ENCODE measurements at places on chromosomes 1 and 21.

DNA sequence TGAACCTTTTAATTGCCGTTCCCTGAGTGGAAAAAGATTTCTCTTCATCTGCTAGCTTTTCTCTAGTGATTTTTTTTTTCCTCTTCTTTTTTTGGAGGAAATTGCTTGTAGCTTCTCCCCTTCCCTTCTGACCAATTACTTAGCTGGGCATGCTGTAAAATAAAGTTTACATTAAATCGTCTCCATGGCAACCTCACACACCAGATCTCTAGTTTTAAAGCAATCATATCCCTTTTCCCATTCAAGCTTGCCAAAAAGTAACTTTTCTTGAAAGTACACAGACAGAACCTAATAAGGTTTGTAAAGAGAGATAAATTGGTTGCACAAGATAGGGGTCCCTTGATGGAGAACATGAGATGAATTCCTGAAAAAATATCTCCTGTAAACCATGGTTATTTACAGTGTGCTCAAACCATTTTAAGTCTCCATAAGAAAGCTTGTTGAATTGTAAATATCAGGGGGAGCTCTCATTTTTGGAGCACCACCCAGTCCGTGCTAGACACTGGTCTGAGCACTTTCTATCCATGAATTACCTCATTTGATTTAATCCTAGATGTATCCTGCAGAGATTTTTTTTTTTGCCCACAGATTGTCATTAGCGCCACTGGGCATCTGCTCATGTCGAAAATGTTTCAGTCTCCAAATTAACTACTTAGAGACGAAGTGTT lies 32.6 kb upstream of the HTR1D start:
- no peak for DNase-seq

GRCh38 chr1:150561254-150561973 lies 12.2 kb downstream of the ADAMTSL4 start:
- DNase-seq: peak; percentile 87

DNA sequence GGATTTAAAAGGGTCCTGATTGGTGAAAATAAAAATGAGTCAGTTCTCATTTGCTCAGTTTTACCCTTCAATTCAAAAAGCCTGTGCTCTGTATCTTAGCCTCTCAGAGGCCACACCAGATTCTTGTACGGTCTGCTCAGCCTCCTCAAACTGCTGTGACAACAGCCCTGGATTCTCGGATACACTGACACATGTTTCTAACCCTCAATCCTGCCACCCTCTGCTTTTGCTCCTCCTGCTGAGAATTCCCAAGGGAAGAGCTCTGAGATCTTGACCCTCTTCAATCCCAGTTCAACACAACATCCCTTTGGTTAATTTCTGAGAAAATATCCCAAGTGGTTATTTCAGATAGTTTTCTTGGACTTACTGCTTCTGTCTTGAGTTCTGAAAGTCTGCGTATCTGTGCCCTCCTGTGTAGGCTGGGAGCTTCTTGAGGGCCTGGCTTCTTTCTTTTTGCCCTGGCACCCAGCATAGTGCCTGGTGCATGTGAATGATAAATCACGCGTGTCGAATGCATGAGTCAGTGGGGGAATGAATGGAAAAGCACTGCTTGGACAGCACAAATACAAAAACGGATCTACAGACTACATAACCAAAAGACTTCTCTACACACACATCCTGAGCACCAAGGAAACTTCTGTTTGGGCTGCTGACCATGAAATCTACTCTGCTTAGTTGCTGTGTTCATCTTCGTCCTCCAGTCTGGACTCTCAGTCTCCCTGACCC lies 24.5 kb downstream of the IRF2BP2 start:
- no peak for DNase-seq

DNA sequence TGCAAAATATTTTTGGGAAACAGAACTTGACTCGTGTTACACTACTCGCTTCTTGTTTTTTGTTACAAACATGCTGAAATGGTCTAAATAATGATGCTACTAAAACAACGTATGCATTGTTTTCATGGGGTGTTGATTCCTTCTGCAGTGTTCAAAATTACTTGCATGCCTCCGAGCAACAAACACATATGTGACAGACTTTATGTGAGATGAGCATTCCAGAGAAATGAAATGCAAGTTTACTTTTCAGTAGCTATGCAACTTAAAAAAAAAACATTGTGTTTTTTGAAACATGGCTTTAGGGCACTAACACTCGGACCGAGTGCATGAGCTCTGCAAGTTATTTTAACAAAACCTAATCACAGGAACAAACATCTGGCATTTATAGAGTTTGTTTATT lies 84.8 kb downstream of the CAMTA1 start:
- DNase-seq: peak; percentile 7

DNA sequence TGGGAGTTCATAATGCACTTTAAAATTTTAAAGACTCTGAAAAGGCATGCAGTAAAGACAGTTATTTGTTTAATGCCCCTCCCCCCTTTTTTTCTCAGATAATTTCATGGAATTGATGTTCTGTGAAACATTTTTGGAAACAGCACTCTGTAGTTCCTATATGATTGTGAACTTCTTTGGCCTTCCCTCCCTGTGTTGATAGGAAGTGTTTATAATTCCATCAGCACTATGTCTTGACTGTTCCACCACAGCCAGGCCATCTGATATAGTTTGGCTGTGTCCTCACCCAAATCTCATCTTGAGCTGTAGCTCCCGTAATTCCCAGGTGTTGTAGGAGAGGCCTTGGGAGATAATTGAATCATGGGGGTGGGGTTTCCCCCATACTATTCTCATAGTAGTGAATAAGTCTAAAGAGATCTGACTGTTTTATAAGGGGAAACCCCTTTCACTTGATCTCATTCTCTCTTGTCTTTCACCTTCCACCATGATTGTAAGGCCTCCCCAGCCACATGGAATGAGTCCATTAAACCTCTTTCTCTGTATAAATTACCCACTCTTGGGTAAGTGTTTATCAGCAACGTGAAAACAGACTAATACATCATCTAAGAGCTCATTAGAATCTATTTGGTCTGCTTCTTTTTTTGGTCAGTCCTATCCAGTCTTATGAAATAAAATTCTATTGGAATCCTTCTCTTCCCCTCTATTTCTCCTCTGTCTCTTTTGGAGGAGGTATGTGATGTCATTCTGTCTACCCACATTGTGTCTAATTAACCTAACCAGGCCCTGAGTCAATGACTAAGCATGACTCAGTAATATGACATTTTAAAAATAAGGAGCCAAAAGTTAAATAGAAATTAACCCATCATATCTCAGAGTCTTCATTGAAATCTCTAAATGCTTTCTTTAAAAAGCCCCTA lies 8.9 kb downstream of the CCDC185 start:
- no peak for DNase-seq

DNA sequence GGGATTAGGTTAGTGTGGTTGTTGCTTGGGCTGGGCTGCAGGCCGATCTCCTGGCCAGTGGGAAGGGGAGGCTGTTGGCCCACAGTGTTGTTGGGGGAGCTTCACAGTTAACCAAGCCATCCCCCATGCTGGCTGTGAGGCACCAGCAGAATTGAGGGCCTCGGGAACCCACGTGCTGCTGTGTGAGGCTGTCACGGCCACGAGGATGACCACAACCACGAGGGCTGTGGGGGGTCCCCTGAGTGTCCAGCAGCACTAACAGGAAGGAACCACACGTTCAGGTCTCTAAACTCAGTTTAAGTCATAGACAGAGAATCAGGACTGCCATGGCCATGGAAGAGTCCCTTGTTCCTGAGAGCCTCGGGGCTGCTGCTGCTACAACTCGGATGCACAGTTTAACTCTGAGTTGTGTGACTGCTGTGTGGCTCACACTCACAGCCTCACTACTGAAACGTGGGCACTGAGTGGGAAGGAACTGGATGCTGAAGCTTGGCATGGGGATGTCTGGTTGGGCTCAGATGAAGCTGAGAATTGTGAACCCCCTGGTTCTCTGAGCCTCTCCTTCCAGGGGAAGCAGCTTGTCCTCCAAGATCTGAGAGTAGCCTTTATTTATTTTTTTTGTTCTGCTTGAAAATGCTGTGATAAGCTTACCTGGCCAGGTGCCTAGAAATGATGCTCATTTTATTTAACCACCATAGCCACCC lies 4.8 kb upstream of the MMEL1 start:
- DNase-seq: no peak

GRCh38 chr1:229380536-229381160 lies 37.8 kb upstream of the CCSAP start:
- DNase-seq: no peak

- DNase-seq: no peak
Observed at GRCh38 chr1:87262688-87263087, 66.0 kb upstream of the LMO4 start.

DNA sequence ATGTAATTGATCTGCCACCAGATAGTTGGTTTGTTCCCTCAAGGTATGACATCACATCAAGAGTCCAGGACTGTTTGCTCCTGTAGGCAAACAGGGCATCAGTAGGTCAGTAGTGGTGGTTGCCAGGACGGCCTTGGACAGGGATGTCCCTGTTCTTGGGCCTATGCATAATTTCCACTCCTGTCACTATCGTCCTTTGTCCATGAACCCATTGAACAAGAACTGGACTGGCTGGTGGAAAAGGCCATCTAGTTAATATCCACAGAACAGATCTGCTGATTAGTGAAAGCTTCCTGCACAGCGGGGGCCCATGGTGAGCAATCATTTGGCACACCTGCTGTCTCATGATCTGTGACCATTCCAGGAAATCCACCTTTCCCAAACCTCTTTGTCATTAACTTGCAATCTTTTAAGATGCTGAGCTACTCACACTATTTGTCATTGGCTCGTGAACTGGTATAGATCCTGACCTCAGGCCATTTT lies 12.4 kb upstream of the BSDC1 start:
- DNase-seq: no peak

DNA sequence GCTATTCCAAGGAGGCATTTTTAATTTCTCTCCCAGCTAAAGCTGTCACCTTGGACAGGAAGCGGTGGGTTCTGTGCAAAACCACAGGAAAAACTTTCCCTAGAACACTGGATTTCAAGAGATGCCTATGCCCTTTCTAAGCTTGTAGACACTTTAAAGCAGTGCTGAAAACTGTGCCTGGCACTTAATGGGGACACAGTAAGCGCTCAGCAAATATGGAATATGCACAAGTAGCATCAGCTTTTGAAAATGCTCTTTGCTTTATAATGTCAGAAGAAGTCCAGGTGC lies 50.9 kb upstream of the TARBP1 start:
- DNase-seq: no peak

DNA sequence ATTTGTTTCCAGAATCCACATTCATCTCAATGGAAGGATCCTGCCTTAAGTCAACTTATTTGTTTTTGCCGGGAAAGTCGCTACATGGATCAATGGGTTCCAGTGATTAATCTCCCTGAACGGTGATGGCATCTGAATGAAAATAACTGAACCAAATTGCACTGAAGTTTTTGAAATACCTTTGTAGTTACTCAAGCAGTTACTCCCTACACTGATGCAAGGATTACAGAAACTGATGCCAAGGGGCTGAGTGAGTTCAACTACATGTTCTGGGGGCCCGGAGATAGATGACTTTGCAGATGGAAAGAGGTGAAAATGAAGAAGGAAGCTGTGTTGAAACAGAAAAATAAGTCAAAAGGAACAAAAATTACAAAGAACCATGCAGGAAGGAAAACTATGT lies 2.6 kb downstream of the GADD45A start:
- no peak for DNase-seq

DNA sequence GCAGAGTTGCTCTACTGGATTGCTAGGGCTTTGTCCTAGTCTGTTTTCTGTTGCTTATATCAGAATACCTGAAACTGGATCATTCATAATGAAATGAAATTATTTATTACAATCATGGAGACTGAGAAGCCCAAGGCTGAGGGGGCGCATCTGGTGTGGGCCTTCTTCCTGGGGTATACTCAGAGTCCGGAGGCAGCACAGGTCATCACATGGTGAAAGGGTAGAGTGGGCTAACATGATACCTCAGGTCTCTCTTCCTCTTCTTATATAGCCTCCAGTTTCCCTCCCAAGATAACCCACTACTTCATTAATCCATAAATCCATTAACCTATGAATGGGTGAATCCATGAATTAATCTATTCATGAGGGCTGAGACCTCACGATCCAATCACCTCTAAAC lies 667.6 kb upstream of the NCAM2 start:
- DNase-seq: no peak

DNA sequence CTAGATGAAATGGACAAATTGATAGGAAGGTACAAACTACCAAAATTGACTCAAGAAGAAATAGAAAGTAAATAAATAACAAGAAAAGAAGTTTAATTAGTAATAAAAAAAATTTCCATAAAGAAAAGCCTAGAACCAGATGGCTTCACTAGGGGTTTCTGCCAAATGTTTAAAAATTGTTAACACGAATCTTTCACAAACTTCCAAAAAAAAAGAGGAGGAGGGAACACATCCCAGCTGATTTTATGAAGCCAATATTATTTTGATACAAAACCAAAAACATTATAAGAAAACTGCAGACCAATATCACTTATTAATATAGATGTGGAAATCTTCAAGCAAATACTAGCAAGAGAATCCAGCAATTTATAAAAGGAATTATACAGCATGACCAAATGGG lies 89.5 kb downstream of the COLGALT2 start:
- no peak for DNase-seq

- no peak for DNase-seq
Observed at GRCh38 chr1:221089273-221089672, 210.0 kb downstream of the HLX start.

DNA sequence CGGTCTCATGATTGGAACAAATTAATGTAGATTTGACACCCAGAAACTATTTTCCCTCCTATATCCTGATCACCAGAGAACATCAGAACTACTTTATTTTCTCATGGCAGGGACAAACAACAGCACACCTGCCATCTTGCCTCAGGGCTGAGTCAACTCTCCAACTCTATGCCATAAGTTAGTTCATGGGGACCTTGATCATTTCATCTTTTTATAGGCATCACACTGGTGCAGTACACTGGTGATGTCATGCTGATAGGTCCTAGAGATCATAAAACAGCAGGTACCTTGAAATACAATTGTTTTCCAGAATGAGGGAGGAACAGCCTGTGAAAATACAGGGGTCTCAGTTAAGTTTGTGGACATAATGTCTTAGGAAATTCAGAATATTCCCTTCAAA lies 45.8 kb downstream of the EDN2 start:
- peak; percentile 60 for DNase-seq

GRCh38 chr1:182120411-182121258 lies 59.1 kb upstream of the ZNF648 start:
- no peak for DNase-seq

DNA sequence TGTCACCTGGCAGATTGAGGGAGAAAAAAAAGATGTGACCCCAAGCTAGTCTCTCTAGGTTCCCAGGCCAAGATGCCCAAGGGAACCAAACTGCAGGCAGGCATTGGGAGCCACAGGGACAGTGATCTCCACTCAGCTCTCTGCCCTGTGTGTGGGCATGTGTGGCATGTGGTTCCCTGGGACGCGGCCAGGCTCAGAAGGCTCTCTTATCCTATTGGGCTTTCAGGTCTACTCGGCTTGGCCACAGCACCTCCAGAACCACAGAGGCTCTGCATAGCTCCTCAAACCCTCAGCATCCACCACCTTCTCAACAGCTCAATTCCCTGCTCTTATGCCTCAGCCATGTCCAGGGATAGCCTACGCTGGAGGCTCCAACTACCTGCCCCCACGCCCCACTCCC lies 22.0 kb downstream of the IQGAP3 start:
- DNase-seq: no peak

GRCh38 chr21:36916718-36917117 lies 49.8 kb downstream of the HLCS start:
- DNase-seq: no peak

- peak; percentile 74 for DNase-seq
Observed at GRCh38 chr1:19009882-19010321, 53.4 kb upstream of the IFFO2 start.

Data from T47D (cell line).